ENCODE measurements at places on chromosomes 7 and 10.

- DNase-seq: no peak
Observed at GRCh38 chr7:107692501-107692900, 31.9 kb downstream of the SLC26A4 start.

DNA sequence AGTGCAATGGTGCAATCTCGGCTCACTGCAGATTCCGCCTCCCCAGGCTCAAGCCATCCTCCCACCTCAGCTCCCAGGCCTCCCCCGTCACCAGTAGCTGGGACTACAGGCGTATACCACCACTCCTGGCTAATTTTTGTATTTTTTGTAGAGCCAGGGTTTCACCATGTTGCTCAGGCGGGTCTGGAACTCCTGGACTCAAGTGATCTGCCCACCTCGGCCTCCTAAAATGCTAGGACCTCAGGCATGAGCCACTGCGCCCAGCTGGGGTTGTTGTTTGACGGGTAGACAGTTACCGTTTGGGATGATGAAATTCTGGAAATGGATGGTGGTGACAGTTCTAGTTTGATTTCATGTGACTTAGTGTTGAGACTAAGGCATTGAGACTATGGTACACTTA lies 15.3 kb downstream of the CALML3 start:
- no peak for DNase-seq

GRCh38 chr7:24408798-24409430 lies 124.9 kb downstream of the NPY start:
- no peak for DNase-seq

DNA sequence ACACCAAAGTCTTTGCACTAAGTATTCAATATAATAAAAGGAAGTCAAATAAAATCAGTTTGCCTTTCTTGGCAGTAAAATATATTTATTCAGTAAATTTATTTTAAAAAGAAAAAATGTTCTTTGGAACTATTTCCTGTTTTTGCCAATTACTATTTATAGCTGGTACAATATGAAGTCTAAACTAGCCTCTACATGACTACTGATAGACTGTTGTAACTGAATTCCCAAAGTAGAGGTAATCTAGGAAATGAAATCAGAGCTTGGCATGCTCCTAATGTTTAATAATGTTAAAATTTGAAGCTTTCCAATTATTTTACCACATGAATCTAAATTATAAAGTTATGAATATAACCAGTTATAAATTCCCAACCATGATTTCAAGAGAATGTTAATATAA lies 385.5 kb downstream of the SEMA3D start:
- no peak for DNase-seq

DNA sequence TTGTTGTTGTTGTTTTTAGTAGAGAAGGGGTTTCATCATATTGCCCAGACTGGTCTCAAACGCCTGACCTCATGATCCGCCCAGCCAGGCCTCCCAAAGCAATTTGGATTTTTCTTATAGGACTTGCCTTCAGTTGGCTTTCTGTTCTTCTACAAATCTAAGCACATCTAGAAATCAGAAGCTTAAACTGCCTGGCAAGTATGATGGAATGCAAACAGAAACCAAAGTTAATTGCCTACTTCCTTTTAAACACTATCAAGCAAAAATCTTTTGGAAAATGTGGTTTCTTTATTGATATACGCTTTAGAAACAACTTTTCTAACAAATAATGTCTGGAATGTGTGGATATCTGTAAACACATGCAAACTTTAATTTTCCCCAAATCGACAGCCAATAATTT lies 64.9 kb downstream of the USP6NL start:
- DNase-seq: no peak

DNA sequence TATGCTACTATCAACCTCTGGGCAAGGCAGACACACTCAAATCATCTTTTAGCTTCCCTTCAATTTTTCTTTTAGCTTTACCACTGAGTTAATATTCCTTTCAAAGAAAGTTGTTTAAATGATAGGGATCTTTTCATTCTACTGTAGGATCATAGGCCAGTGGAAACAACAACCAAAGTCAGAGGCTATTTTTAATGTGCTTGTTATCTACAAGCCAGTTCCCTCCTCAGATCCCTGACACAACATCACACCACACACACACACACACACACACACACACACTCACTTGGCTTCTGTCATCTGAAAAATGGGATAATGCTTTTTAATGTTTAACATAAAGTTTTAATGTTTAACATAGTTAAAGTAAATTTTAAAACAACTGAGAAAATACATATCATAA lies 106.7 kb upstream of the CAV2 start:
- DNase-seq: no peak

DNA sequence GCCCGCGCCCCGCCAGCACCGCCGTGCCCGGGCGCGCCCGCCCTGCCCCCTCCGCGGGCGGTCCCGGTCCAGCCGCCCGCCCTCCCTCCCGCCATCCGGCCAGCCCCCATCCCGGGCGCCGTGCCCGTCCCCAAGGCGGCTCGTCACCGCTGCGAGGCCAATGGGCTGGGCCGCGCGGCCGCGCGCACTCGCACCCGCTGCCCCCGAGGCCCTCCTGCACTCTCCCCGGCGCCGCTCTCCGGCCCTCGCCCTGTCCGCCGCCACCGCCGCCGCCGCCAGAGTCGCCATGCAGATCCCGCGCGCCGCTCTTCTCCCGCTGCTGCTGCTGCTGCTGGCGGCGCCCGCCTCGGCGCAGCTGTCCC lies at the start of gene HTRA1:
Gene HTRA1, plus strand, starts transcription at position 187 of the 362 bp plus-strand sequence. Its CDS starts 100 bp downstream, at position 287.
- no peak for DNase-seq

- no peak for DNase-seq
Observed at GRCh38 chr7:16915405-16915804, 33.6 kb upstream of the AGR3 start.

All from cortex of kidney (tissue), 1 donor.